ENCODE measurements at places on chromosomes 4 and X.

DNA sequence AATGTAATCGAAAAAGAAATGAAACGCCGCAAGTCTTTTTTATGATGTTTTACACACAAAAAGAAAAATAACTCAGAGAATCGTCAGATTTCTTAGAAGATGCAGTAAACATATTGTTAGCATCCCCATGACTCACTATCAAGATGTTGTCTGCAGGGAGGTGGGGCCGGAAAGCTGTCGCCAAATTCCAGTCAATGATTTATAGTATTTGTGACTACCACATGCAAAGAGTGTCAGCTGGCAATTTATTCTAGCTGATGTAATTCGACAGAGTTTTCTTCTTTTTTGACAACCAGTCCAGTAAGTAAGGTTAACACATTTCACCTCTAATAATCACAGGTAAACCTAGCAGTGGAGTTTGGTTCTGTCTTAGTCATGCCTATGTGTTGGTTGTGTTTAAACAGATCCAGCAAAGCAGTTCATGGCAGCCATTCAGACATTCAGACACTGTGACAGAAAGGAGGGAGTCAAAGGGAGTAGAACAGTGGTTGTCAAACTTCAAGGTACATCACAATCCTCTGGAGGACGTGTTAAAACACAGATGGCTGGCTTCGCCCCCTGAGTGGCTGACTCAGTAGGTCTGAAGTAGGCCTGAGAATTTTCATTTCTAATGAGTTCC is 19.8 kb upstream of the PPP1R2C start:
- DNase-seq: no peak

DNA sequence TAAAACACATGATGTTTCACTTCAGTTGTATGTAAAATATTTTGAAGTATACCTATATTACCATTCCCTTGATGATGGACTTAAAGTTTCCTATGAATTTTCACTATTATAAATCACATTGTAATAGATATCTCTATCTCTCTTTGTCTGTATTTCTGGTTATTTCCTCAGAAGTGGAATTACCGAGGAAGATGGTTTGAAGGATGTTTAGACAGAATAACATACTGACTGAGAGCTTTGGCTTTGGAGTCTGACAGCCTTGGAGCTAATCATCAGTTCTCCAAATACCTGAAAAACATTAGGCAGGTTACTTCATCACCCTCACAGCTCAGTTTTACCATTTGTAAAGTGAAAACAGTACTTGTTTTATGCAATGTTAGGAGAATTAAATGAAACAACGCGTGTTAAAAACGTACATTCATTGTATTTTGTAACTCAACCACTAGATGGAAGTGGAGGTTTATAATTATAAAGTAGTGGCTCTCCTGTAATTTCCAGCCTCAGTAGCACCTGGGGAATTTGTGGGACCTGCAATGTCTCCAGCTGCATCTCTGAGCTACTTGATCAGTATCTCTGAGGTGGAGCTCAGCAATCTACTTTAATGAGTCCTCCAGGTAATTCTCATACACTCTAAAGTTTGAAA is 14.3 kb downstream of the JCHAIN start:
- no peak for DNase-seq

DNA sequence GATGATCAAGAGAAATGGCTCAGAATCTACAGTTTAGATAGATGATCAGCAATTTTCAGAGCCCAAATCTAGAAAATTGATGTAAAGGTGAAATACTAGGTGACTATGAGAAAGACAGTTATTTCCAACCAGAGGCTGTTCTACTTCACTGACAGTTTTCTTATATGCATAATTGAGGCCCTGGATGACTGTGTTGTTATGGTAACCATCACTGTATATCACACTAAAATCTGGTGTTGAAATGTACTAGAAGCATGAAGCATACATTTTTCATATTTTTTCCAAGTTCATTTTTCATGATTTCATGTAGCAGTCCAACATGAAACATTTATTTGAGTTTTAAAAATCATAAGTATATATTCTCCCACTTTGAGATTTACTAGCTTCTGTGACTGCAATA is 87.4 kb downstream of the ATXN3L start:
- no peak for DNase-seq

DNA sequence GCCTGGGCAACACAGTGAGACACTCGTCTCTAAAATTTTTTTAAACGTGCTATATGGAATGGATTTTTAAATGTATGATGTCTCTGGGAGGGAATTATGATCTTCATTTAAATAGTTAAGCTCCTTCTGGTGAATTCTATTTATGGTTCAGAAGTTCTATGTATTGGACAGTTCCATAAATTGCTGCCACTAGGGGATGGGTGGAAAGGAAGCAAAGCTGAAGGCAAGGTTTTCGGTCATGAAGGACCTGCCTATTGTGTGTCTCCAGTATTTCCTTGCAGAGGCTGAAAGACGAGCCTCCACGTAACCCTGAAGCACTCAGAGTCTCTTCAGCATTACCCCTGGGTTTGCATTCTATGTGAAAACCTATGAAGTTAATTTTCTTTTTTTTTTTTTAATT is 451.5 kb upstream of the FAT1 start:
- no peak for DNase-seq

DNA sequence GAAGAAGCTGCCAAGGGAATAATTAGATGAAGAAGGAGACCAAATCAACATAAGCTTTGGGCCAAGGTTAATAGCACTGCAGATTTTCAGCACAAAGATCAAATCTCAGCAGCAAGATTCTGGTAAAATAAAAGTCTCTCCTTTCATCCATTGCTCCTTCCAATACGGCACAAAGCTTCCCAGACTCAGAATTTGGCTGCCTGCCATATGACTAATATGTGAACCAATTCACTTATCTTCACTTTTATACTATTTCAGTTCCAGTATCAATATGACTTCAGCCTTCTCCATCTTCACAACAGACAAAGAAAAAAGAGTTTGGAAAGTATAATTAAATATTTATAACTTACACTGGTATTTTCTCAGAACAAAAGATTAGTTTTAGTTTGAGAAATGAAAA is 978.3 kb upstream of the GRID2 start:
- DNase-seq: no peak

GRCh38 chrX:32673193-32673592 is 538.2 kb downstream of the DMD start:
- no peak for DNase-seq

- DNase-seq: no peak
Measured at GRCh38 chr4:87950493-87950892, 25.0 kb upstream of the SPP1 start.

- no peak for DNase-seq
Measured at GRCh38 chr4:88609387-88609786, 17.1 kb downstream of the HERC3 start.

- no peak for DNase-seq
Measured at GRCh38 chrX:630007-630611, 482 bp upstream of the SHOX start.

GRCh38 chr4:99564921-99565320 is 1.1 kb upstream of the TRMT10A start:
- no peak for DNase-seq

GRCh38 chr4:5638976-5639375 is 69.4 kb downstream of the EVC2 start:
- no peak for DNase-seq

- DNase-seq: no peak
Measured at GRCh38 chrX:129640737-129641136, 14.0 kb downstream of the APLN start.

DNA sequence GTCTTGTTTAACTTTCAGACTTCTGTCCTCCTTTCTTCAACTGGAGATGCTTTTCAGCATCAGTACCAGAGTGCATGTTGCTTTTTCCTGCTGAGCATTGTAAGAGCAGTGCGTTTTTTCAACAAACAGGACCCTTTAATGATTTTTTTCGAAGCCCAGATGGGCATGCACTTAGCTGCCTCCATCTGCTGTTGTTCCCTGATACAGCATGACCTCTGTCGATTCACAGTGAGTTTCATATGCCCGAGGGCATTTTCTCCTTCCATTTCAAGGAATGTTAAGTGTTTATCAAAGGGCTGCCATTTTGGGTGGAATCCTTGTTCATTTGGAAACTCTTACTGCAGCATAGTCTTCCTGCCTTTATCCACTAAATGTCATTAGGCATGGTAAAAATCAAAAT is 428.6 kb downstream of the DTHD1 start:
- DNase-seq: no peak

DNA sequence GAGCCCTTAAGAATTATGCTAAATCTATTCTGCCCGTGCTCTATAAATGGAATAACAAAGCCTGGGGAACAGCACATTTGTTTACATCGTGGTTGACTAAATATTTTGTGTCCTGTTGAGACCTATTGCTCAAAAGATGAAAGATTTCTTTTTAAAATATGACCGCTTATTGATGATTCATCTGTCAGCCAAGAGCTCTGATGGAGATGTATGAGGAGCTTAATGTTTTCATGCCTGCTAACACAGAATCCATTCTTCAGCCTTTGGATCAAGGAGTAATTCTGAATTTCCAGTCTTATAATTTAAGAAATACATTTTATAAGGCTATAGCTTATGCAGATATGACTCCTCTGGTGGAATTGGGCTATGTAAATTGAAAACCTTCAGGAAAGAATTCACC is 271.3 kb upstream of the FAT4 start:
- no peak for DNase-seq

Data from D721Med (cell line).